PC-9 (cell line): ENCODE measurements at places on chromosomes 6 and 20. TPM values are rescaled to one million over a fixed set of nuclear protein-coding genes. Genes with fewer than 3 reads are reported as not detected.

- peaks cover 15% of the 10 kb centered on the region for H3K4me1 ChIP-seq
- H3K27me3 ChIP-seq, result no peaks in the 10 kb centered on the region
- H3K4me3 ChIP-seq, result no peak overlapping the region
- DNase-seq, result no peak
- no peak overlapping the region for H3K27ac ChIP-seq
Measured at GRCh38 chr20:54194724-54195438, 13.0 kb upstream of the PFDN4 start.

- DNase-seq, result no peak
- no peak overlapping the region for H3K27ac ChIP-seq
- H3K27me3 ChIP-seq, result no peaks in the 10 kb centered on the region
- no peaks in the 10 kb centered on the region for H3K4me1 ChIP-seq
Measured at GRCh38 chr6:54519161-54519560, 210.9 kb downstream of the TINAG start.

The RRAGD gene
- total RNA-seq, result 0.18 TPM in 1 of 2 replicates, not detected in the other

The NDUFAF5 gene
- 22.3 and 24.0 TPM in 2 replicates for total RNA-seq

The OPRM1 gene
- not detected in 2 replicates for total RNA-seq
